ENCODE measurements at places on chromosomes 1 and 21.
A peak's percentile ranks its signal among the peaks of the same experiment; 100 is the strongest.

- H3K27me3 ChIP-seq: no peaks in the 10 kb centered on the region
- DNase-seq: peak; percentile 97
- peaks cover 15% of the 10 kb centered on the region for H3K4me1 ChIP-seq
- peak overlapping the region; percentile 6 for H3K27ac ChIP-seq
These were observed 16.2 kb upstream of the TNFRSF1B start for GRCh38 chr1:12150456-12151200.

DNA sequence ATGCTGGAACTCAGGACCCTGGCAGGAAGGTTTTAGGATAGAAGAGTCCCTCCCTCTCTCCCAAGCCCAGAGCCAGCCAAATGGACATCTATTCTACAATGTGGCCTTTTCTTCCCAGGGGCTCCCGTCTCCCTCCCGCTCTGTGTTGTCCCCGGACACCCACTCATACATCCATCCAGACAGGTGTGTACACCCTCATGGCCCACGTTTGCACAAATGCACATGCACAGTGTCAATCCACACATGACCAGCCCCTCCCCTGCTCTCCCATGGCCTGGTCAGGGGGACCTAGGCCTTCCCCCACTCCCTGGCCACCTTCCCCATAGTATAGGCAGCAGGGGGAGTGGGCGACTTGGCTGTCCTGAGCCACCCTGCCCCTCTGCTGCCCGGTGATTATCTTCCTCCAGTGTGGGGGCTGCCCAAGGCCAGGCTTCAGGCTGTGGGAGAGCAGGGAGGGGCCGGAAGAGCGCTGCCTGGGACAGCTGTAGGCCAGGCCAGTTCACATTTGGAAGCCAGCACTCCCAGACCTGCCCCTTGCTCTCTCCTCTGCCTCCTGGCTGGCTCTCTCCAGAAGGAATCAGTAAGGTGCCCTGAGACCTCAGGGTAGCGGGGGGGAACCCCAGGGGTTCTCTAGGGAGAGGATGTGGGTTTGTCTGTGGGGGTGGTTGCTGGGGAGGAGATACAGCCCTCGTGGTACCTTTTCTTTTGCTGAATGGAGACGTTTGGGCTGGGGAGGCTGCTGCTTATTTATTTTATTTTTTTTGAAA, 4.1 kb upstream of the PTPN7 start:
- no peak for DNase-seq
- H3K4me1 ChIP-seq: peaks cover 18% of the 10 kb centered on the region
- H3K36me3 ChIP-seq: no peaks in the 10 kb centered on the region
- H3K27ac ChIP-seq: no peak overlapping the region

DNA sequence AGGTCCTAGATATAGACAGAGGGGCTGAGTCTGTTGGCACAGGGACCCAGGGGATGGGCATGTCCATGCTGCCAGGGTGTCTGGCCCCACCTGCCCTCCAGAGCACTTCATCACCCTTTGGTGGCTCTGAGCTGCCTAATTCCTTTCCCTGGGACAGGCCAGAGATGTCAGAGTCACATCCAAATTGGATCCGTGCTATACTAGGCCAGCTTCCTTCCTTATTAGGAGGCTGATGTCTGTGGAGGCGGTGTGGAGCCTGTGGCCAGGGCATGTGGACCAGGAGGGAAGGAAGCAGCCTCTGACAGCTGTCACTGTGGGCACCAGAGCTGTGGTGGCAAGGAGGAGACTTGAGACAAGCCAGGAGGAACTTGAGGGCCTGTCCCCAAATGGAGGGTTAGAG, 77.7 kb upstream of the TMEM51 start:
- no peak for DNase-seq
- H3K27me3 ChIP-seq: no peaks in the 10 kb centered on the region
- no peak overlapping the region for H3K4me3 ChIP-seq
- H3K27ac ChIP-seq: no peak overlapping the region
- H3K4me1 ChIP-seq: no peaks in the 10 kb centered on the region
- no peaks in the 10 kb centered on the region for H3K36me3 ChIP-seq

DNA sequence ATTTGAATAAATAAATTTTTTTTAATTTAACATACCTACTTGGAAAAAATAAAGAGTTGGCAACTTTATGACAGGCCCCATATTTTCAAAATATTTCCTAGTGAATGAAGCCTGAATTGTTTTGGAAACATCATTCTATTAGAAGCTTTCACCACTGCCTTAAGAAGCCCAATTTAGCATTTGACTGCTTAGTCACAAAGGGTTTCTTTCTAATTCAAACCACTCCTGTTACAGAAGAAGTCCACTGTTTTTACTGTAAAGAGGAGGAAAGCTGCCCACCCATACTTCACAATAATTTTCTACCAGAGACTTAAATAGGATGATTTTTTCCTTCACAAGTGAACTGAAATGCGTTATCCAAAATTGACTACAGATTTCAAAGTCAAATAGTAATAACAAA, 534.6 kb upstream of the PTBP2 start:
- no peaks in the 10 kb centered on the region for H3K36me3 ChIP-seq
- no peak overlapping the region for H3K27ac ChIP-seq
- no peak overlapping the region for H3K4me3 ChIP-seq
- H3K27me3 ChIP-seq: no peaks in the 10 kb centered on the region

GRCh38 chr1:231057410-231057809, 17.4 kb upstream of the FAM89A start:
- H3K4me3 ChIP-seq: no peak overlapping the region
- H3K4me1 ChIP-seq: no peaks in the 10 kb centered on the region
- DNase-seq: no peak
- H3K27me3 ChIP-seq: no peaks in the 10 kb centered on the region
- no peak overlapping the region for H3K27ac ChIP-seq

DNA sequence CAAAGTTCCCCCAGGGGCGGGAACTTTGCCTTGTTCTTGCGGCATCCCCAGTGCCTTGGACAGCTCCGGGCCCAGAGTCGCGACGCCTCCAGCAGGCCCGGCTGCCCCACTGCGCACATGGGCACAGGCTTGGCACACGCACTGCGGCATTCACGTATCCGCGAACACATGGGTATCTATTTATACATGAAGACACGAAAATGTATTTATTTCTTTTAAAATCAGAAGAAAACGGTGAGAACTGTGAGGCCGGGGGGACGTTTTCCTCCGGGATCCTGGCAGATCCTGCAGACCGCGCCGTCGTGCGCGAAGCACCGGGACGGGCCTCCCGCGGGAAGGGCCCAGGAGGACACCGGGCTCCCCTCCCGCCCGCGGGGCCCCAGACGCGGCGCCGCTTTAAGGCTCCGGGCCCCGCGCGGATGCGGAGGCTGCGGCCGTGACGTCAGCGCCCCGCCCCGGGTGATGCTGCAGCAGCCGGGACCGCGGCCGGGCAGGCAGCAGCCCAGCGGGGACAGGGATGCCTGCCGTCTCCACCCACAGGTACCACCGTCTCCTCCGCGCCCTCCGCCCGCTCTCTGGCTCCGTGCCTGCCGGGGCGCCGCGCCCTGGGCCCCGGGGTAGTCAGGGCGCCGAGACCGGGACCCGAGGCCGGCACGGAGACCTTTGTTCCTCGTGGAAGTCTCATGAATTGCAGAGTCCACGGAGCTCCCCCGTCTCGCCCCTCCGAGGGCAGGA, at the start of gene SLC45A1:
Gene SLC45A1, plus strand, starts transcription at position 468 of the 735 bp plus-strand sequence. CDS start 6,216 bp downstream, outside the sequence.
- no peaks in the 10 kb centered on the region for H3K36me3 ChIP-seq
- peaks cover 19% of the 10 kb centered on the region for H3K4me1 ChIP-seq
- H3K4me3 ChIP-seq: no peak within 1 kb of the TSS

DNA sequence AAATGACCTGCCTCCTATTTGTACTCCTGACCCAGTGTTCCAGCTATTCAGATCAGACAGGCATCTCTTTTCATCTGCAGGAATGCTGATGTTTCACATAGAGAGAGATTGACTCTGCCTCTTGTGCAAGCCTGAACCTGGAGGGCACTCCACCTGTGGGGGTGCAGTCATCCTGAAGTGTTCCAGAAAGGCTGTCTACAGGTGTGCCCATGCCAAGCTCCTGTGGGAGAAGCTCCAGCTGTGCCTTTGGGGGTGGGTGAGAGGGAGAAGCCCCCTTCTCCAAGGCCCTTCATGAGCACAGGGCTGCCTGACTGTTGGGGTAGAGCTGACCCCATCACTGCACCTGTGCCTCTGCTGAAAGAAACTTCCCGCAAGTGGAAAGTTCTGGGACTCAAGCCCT, 22.8 kb downstream of the IFI44 start:
- H3K4me3 ChIP-seq: no peak overlapping the region
- H3K27me3 ChIP-seq: no peaks in the 10 kb centered on the region
- DNase-seq: peak; percentile 24
- no peaks in the 10 kb centered on the region for H3K4me1 ChIP-seq

GRCh38 chr1:181490740-181491712, 7.7 kb downstream of the CACNA1E start:
- H3K27me3 ChIP-seq: peaks cover 8% of the 10 kb centered on the region
- H3K4me3 ChIP-seq: no peak overlapping the region
- no peak overlapping the region for H3K27ac ChIP-seq
- no peaks in the 10 kb centered on the region for H3K36me3 ChIP-seq

Data from trophoblast cell (in vitro differentiated cells and primary cell).